Stimulated activated CD4-positive, alpha-beta T cell treated with anti-CD3 and anti-CD28 coated beads, TNF-alpha, amount 100 ng/mL, for 4 hours (primary cell): ENCODE measurements at places on chromosomes 2 and 18.

- no peak for DNase-seq
Observed at GRCh38 chr2:24054366-24055010, 4.9 kb downstream of the FKBP1B start.

DNA sequence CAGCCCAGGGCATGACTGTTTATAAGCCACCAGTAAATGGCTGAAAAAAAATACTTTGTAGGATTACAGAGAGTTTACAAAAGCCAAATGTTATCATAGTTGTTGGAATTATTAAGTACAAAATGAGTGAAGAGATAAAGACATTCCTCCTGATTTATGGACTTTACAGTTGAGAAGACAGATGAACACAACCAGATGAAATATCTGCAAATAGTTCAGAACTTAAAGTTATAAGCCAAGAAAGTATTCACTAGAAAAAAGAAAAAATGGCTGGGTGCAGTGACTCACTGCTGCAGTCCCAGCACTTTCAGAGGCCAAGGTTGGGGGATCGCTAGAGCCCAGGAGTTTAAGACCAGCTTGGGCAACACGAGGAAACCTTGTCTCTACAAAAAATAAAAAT is 11.2 kb downstream of the PMAIP1 start:
- DNase-seq = no peak

DNA sequence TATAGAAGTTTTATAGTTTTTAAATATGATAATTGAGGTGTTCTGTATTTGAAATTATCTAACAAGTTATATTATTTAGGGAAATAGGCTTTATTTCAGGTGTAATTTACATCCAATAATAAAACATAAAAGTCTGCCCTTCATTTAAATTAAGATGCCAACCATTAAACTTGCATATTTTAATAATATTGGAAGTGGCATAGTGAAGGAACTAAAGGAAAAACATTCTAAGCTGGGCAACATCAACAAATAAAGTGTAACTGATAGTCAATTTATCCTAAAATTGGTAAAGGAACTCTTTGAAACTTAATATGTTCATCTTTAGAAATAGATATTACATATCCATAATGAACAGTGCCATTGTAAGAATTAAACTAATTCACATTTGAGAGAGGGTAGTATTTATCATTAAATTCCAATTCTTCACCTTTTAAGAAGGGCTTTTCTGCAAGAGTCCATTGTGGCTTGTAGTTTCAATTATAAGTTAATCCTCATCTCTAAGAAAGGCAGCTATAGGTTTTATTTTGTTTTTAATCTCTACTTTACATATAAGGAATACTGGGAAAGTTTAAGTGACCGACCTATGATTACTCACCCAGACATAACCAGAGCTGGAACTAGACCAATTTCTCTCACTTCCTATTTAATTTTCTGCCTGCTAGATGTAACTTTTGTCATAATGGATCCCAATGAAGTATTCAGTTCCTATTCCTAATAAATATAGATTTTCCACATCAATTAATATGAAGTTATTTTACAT is 401.6 kb downstream of the XIRP2 start:
- DNase-seq = no peak

GRCh38 chr2:67515538-67515937 is 118.4 kb downstream of the ETAA1 start:
- no peak for DNase-seq

DNA sequence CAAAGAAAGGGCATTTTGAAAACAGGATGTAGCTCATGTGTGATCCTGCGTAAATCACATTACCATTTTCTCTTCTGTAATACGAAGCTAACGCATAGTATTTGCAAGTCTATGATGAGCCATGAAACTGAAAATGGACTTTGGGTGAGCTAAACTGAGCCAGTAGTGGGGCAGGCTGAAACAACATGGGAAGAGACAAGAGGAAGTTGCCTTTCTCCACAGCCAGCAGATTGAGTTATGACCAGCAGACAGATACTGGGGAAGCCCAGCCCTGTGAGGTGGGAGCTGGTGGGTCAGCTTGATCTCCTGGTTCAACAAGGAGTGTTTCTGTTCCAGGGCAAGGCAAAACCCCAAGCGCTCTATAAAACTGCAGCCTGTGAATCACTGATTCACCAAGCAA is 11.8 kb downstream of the CYRIA start:
- no peak for DNase-seq

DNA sequence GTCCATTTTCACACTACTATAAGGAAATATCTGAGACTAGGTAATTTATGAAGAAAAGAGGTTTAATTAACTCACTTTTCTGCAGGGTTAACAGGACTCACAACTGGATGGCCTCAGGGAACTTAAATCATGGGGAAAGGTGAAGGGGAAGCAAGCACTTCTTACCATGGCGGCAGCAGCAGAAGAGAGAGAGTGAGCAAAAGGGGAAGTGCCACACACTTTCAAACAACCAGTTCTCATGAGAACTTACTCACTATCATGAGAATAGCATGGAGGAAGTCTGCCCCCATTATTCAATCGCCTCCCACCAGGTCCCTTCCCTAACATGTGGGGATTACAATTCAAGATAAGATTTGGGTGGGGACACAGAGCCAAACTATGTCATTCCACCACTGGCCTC is 55.1 kb upstream of the NETO1 start:
- no peak for DNase-seq

GRCh38 chr2:231601356-231602229 is 8.9 kb downstream of the TEX44 start:
- DNase-seq = peak; percentile 62

DNA sequence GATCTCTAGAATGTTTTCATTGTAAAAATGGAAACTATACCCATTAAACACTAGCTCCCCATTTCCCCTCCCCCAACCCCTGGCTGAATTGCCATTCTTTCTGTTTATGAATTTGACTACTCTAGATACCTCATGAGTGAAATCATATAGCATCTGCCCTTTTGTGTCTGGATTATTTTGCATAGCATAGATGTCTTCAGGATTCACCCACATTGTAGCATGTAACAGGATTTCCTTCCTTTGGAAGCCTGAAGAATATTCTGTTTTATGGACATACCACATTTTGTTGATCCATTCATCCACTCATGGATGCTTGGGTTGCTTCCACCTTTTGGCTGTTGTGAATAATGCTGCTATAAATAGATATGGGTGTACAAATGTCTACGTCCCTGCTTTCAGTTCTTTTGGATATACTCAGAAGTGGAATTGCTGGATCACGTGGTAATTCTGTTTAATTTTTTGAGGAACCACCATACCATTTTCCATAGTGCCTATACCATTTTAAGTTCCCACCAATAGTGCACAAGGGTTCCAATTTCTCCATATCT is 7.7 kb upstream of the ASB1 start:
- DNase-seq = no peak

DNA sequence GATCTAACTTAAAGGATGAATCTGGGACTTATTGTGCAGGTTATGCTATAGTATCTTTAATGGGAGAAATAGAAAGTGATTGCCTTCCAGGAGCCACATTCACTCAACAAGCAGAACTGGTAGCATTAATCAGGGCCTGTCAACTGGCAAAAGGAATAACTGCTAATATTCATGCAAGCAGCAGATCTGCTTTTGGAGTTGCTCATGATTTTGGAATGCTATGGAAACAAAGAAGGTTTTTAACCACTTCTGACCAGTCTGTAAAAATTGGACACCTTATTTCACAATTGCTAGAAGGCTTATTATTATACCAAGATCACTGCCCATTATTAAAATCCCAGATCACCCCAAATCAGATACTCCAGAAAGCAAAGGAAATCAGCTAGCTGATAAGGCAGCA is 200.4 kb downstream of the MREG start:
- DNase-seq = no peak

- DNase-seq = no peak
Observed at GRCh38 chr18:25189391-25190185, 162.4 kb downstream of the ZNF521 start.

DNA sequence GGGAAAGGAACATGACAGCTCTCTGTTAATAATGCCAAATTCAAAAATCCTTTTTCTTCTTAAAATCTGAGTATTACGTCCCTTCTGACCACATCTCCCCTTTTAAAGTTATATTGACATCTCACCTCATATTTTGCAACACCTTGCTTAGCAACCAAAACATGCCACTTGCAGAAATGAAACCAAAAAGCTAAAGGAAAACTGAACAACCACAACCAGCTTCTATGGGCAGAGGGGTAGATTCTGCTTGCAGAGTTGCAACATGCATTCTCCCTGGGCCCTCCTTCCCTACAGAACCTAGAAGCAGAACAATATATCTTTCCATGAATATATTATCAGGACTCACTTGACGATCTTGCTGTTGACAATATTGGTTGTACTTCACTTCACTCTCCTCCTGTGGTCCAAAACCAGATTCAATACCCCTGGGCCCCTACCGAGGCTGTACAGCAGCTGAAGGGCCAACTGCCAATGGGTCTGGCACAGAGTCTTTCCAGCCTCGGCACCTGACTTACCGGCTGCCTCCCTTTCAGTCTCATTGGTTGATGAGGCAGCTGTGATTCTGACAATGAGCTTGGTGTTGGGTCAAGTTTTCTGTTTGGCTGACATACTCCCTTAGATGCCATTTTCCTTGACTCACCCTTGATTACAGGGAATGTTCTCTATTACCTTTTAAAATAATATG is 616.6 kb downstream of the ZEB2 start:
- DNase-seq = no peak
